Omental fat pad (tissue), 4 donors: ENCODE measurements at places on chromosomes 16 and 17. TPM values are rescaled to one million over a fixed set of nuclear protein-coding genes. Genes with fewer than 3 reads are reported as not detected.
A peak's percentile ranks its signal among the peaks of the same experiment; 100 is the strongest.

OTOP3 gene
- not detected for total RNA-seq

CACNG3 gene
- not detected for total RNA-seq

CMTM2 gene
- total RNA-seq: 1.2 TPM

SDR42E1 gene
- total RNA-seq: 1.8 TPM

DNA sequence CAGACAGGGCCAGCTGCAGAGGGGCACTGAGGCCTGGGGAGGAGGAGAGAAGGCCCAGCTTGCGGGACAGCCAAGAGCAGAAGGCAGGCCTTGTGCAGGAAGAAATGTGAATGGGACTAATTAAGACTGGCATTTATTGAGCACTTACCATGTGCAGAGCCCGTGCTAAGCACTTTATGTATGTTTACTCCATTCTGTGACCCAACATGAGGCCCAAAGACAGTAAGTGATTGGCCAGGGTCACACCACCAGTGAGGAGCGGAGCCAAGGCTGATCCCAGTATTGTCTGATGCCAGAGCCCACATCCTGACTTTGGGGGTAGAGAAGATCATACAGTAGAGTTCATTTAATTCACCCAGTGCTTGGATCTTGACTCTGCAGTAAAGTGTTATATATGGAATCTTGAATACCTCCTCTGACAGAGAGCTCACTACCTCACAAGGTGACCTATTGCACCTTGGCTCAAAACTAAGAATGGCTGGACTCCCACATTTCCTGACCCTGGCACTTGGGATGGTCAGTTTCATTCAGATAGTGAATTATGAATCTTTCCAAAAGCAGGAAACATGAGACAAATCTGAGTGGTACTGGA lies 13.6 kb downstream of the KATNB1 start:
- DNase-seq: no peak

GRCh38 chr16:30349675-30350074 lies 5.4 kb downstream of the CD2BP2 start:
- no peak for DNase-seq

DNA sequence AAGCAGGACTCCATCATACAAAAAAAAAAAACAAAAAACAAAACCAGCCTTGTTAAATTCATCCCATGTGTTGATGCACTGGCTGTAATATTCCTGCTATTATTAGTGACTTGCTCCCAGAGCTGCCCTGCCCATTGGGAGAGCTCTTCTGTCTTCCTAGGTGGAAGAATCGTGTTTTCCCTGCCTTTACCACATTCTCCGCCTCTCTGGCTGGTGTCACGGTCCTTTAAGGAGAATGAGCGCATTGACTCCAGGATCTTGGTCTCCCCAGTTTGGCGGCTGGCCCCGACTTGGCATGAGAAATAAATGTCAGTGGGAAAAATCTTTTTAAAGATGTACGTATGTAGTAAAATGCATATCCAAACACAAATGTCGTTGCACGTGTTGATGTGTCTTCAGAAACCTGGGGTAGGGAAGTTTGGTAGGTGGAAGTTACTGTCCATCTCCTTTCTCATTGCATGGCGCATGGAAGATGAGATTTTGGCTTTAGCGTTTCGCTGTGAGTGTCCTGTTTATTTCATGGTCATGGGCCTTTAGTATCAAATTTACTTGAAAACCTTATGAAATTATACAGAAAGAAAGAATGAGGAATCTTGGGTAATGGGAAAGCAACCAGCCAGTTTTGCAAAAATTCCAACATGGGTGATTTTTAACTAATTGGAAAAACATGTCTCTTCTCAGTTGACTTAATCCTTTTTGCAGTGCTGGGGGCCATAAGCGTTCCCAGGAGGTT lies 15.5 kb downstream of the RMI2 start:
- DNase-seq: no peak

DNA sequence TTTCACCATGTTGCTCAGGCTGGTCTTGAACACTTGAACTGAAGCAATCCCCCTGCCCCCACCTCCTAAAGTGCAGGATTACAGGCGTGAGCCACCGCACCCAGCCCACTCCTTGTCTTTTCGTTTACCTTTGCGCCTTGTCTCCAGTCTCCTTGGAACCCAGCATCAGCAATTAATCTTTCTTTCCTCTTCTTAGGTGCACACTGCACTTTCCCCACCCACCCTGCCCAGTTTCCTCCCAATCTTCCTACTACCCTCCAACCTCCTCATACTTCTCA lies 1.5 kb upstream of the CLDN7 start:
- DNase-seq: no peak

DNA sequence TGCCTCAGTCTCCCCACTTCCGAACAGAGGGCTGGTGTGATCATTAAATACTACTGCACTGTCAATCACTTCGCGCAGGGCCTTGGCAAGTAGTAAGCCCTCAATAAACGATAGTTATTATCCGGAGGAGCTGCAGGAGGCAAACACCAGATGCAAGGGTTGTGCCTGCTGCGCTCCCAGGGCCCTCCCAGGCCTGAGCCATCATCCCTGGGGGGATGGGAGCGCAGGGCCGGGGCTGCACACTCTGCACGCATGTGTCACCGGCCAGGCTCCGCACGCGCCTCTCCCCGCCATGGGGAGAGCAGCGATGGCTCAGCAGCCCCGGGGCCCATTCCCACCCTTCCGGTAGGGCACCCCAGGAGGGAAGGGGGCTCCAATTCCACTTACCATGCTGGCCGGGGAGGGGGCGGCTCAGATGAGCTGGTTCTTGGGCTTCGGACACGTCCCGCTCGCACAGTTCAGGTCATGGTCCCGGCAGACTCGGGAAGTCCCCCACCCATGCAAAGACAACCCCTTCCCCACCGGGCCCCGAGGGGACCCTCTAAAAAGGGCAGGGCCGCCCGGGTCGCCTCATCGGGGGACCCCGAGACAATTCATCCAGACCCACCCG lies 681 bp downstream of the XPO6 start:
- DNase-seq: peak; percentile 57

GRCh38 chr17:77637818-77638575 lies 320.5 kb upstream of the TNRC6C start:
- DNase-seq: no peak

DNA sequence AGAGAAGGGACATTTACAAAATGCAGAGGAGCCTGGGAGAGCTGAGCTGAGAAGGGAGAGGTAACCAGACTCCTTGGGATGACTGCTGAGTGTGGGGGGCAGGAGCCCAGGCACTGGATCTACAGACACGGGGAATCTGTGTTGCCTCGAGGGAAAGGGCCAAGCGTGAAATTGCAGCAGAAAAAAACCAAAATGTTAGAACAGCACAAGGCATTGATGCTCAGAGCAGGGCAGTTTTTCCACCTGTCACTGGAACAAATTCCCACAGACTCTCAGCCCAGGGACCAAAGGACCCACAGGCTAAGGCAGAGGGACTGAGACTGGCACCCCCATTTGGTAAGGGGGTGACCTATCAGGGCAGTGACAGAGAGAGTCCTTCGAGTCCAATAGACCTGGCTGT lies 2.0 kb downstream of the PITPNM3 start:
- no peak for DNase-seq
